Heart left ventricle (tissue), 16 donors: ENCODE measurements at places on chromosomes 2 and 18. TPM values are rescaled to one million over a fixed set of nuclear protein-coding genes. Genes with fewer than 3 reads are reported as not detected.

Gene TUBA3D
- 117 TPM for total RNA-seq

Gene ZSWIM2
- total RNA-seq, result not detected

Gene CPO
- total RNA-seq, result 0.28 TPM

Gene OSR1
- 1.4 TPM for total RNA-seq

Gene CCDC148
- total RNA-seq, result 1.2 TPM

Gene UPP2
- total RNA-seq, result not detected

Gene GCKR
- total RNA-seq, result not detected

Gene ZAP70
- 0.29 TPM for total RNA-seq

Gene CCL20
- not detected for total RNA-seq

Gene LAPTM4A
- total RNA-seq, result 209 TPM

Gene ARL4C
- total RNA-seq, result 5.4 TPM

DNA sequence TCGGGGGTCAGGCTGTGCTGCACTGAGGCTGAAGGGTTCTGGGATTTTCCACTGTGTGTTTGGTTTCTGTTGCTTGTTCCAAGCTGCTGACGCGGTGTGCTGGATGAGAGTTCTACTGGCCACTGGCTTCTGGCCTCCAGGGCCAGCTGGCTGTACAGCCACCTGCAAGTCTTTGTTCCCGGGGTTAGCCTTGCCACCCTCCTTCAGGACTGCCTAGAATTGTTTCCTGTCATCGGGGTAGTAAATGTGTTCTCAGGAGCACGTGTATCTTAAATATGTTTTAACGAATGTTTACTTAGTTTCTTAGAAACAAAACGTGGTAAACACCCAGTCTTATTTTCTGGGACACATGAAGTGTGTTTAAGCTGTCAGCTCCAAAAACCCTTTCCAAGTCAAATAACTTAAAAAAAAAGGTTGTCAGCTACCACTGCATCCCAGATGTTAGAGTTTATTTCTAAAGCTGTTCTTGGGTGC, 231.2 kb downstream of the AGAP1 start:
- H3K36me3 ChIP-seq, result no peaks in the 10 kb centered on the region
- H3K27me3 ChIP-seq, result no peaks in the 10 kb centered on the region
- DNase-seq, result peak; percentile 64
- H3K4me1 ChIP-seq, result no peaks in the 10 kb centered on the region

- H3K27me3 ChIP-seq, result no peaks in the 10 kb centered on the region
- no peak for DNase-seq
- H3K27ac ChIP-seq, result no peak overlapping the region
- H3K4me3 ChIP-seq, result no peak overlapping the region
- H3K36me3 ChIP-seq, result no peaks in the 10 kb centered on the region
- peaks cover 70% of the 10 kb centered on the region for H3K4me1 ChIP-seq
Observed at GRCh38 chr2:200380091-200380561, 73.6 kb downstream of the SPATS2L start.

DNA sequence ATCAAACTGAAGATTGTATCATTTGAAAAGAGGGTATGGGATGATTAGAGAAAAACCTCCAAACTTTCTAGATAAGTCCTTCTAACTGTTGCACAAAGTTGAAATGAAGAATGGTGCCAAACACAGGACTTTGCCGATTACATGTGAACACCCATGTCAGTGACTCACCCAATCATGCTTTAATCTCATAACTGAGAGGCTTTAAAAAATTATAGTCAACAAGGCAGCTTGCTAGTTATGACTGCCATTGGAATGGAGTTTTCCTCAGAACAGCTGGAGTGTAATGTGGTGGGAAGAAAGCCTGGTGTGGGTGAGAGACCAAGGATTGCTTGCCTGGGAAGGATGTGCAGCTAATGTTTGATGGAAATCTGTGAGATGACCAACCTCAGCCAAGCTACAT, 98.2 kb upstream of the ALPP start:
- H3K4me3 ChIP-seq, result no peak overlapping the region
- no peak overlapping the region for H3K27ac ChIP-seq

- no peak for DNase-seq
- no peak overlapping the region for H3K27ac ChIP-seq
- H3K36me3 ChIP-seq, result no peaks in the 10 kb centered on the region
- no peaks in the 10 kb centered on the region for H3K27me3 ChIP-seq
Observed at GRCh38 chr18:30582078-30582477, 460.5 kb downstream of the DSC3 start.

GRCh38 chr2:136114382-136114781, 3.6 kb downstream of the CXCR4 start:
- peak overlapping the region; percentile 64 for H3K27ac ChIP-seq
- H3K4me1 ChIP-seq, result peaks cover 10% of the 10 kb centered on the region
- H3K27me3 ChIP-seq, result no peaks in the 10 kb centered on the region

- no peak overlapping the region for H3K4me3 ChIP-seq
- H3K27me3 ChIP-seq, result no peaks in the 10 kb centered on the region
- H3K27ac ChIP-seq, result peak overlapping the region; percentile 83
- peaks cover 22% of the 10 kb centered on the region for H3K4me1 ChIP-seq
- H3K36me3 ChIP-seq, result peaks cover 16% of the 10 kb centered on the region
- DNase-seq, result no peak
Observed at GRCh38 chr2:208256192-208256782, 1.4 kb upstream of the IDH1 start.

GRCh38 chr2:100376836-100377235, 40.6 kb downstream of the CHST10 start:
- no peaks in the 10 kb centered on the region for H3K36me3 ChIP-seq
- no peaks in the 10 kb centered on the region for H3K4me1 ChIP-seq
- no peaks in the 10 kb centered on the region for H3K27me3 ChIP-seq

GRCh38 chr2:186544255-186544675, 45.6 kb upstream of the ITGAV start:
- no peaks in the 10 kb centered on the region for H3K27me3 ChIP-seq
- no peak for DNase-seq
- H3K4me1 ChIP-seq, result peaks cover 4% of the 10 kb centered on the region
- H3K27ac ChIP-seq, result no peak overlapping the region
- H3K4me3 ChIP-seq, result no peak overlapping the region
- no peaks in the 10 kb centered on the region for H3K36me3 ChIP-seq

DNA sequence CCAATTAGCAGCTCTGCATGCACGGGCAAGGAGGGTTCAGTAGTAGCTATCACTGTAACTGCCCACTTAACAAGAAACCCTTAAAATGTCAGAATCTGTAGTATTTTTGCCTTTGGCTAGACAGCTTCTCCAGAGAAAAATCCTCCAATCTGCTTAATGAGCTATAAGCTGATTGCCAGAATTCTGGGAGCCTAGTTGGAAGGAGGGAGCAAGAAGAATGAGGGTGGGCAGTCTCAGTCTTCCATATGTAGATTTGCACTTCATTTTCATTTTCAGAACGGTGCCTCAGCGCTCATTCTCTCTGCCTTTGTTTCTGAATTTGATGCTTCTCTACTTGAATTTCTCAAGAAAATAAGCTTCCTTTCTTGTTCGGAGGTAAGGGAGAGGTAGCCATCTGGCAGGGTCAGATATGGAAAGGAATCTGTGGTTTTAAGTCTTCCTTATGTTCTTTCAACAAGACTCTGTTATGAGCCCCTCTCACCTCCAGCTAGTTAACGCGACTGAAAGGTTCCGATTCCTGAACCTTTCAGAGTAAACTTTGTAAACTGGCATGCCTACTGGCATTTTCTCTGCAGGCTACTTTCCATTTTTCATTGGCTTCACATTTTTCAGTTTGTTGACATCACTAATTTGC, 53.5 kb downstream of the HNRNPLL start:
- no peak for DNase-seq
- no peaks in the 10 kb centered on the region for H3K4me1 ChIP-seq
- no peaks in the 10 kb centered on the region for H3K27me3 ChIP-seq
- H3K4me3 ChIP-seq, result no peak overlapping the region
- peaks cover 5% of the 10 kb centered on the region for H3K36me3 ChIP-seq
- H3K27ac ChIP-seq, result no peak overlapping the region

GRCh38 chr18:36675542-36675941, 153.3 kb downstream of the TPGS2 start:
- H3K4me1 ChIP-seq, result peaks cover 7% of the 10 kb centered on the region
- no peak overlapping the region for H3K4me3 ChIP-seq
- DNase-seq, result no peak
- H3K27ac ChIP-seq, result no peak overlapping the region
- H3K36me3 ChIP-seq, result no peaks in the 10 kb centered on the region

- no peaks in the 10 kb centered on the region for H3K36me3 ChIP-seq
- DNase-seq, result no peak
- no peak overlapping the region for H3K4me3 ChIP-seq
- peak overlapping the region; percentile 76 for H3K27ac ChIP-seq
Observed at GRCh38 chr2:64213532-64214275, 69.5 kb upstream of the PELI1 start.

DNA sequence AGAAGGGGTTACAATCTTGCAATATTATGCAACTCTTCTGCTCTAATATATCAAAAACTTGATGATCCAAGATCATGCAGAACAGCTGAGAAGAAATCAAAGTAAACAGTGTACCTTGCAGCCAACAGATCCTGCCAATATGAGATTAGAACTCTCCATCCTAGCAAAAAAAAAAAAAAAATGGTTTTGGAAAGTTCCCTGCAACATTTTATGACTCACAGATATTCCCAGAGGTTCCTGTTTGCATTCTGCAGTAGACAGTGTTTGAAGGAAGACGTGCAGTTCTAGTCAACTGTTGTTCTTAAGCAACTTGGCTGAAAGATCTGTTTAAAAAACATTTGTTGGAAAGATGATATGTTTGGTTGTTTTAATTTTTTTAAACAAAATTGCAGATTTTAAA, 103.6 kb upstream of the WDR75 start:
- DNase-seq, result no peak
- no peaks in the 10 kb centered on the region for H3K27me3 ChIP-seq
- no peaks in the 10 kb centered on the region for H3K4me1 ChIP-seq
- H3K4me3 ChIP-seq, result no peak overlapping the region

DNA sequence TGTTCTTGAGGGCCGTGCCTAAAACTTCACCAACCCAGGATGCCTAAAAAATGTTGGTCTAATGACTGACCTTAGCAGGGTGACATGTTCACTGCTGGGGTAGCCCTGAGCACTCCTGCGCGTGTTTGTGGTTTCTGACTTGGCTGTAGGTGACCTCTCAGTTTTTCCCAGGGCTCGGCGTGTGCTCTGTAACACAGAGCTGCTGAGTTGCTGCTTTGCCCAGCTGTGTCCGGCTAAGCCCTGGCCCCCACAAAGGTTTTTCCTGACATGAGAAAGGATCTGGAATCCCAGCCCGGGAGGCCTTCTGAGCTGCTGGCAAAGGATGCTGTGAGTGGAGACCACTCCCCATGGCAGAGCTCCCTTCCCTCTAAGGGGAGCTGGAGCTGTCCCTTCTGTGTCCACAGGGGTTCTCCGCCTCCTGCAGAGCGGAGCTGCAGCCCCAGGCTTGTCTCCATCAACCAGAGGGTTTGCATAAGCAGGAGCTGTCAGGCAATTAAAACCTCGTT, 52.7 kb downstream of the CRIM1 start:
- peak overlapping the region; percentile 32 for H3K27ac ChIP-seq
- H3K4me3 ChIP-seq, result no peak overlapping the region
- H3K36me3 ChIP-seq, result no peaks in the 10 kb centered on the region
- no peaks in the 10 kb centered on the region for H3K27me3 ChIP-seq
- peak; percentile 60 for DNase-seq

DNA sequence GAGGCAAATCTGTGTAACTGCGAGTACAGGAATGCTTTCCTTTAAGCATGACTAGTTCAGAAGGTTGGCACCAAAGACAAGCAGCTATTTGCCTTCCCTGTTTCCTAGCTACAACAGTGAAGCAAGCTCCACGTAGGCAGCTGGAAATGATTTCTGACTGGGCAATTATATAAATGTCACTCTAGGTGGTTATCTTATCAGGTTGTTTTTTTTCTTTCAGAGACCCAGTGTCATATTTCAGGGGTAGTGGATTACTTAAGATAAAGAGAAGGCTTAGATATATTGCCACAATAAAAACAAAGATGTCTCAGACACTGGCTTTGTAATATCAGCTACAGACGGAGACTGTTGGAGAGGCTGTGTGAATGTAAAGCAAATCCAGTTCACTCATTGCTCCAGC, 748.9 kb upstream of the NXPH2 start:
- no peak for DNase-seq
- no peaks in the 10 kb centered on the region for H3K36me3 ChIP-seq
- no peak overlapping the region for H3K4me3 ChIP-seq
- no peak overlapping the region for H3K27ac ChIP-seq

DNA sequence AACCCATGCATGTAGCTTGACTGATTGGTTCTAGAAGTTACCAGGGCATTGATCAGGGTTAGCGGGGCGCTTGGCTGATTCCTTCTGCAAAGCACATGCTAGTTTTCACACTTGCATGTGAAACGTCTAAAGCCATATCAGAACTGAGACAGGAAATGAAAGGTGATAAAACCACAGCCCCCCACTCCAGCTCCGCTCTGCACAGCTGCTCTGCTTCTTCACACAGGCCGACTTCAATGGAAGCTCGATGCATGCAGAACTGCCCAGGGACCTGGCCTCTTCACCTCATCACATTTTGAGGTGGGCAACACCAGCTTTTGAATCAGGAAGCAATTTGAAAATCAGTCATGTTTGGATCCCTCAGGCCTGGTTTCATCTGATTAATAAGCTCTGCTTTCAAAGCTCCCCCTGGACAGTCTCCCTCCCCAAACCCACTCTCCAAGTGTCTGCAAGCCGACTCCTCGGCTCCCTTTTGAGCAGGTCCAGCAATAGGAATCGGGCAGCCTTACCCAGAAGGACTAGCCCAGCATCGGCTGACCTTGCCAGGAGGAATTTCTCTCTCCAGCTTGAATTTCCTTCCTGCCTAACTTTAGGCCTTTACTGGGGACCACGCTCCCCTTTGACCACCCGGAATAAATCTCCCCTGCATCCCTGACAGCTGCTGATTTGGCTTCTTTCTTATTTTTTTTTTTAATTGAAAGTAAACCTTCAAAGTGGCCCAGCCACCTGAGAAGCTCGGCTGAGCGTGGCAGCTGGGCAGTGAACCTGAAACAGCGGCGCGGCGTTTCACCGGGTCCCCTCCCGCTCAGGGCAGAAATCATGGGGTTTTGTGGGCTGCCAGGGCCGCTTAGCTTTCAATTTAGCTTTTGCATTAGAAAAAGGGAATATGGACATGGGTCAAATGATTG, 31.7 kb downstream of the HRH4 start:
- H3K4me3 ChIP-seq, result no peak overlapping the region
- no peak overlapping the region for H3K27ac ChIP-seq
- DNase-seq, result no peak
- H3K4me1 ChIP-seq, result no peaks in the 10 kb centered on the region
- no peaks in the 10 kb centered on the region for H3K36me3 ChIP-seq
- no peaks in the 10 kb centered on the region for H3K27me3 ChIP-seq

GRCh38 chr2:104854498-104855220, 744 bp downstream of the POU3F3 start:
- DNase-seq, result no peak
- no peak overlapping the region for H3K27ac ChIP-seq
- no peaks in the 10 kb centered on the region for H3K36me3 ChIP-seq
- H3K27me3 ChIP-seq, result peaks cover 82% of the 10 kb centered on the region
- H3K4me3 ChIP-seq, result peak overlapping the region; percentile 39
- peaks cover 31% of the 10 kb centered on the region for H3K4me1 ChIP-seq

DNA sequence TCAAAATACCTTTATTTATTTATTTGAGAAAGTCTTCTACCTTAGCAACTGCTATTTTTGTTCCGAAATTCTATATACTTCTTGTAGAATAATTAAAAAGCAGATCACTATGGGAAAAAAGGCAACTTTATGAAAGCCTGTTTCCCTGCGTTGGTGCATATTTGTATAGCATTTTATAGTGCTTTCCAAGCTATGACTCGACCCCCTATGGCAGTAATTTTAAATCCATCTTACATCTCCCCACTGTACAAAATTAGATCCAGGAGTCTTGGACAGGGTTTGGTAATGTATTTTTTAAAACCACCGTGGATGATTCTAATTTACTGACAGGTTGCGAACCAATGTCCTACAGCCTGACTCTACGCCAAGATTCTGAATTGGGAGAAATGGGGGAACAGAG, 10.1 kb downstream of the TANK start:
- H3K27ac ChIP-seq, result no peak overlapping the region
- H3K36me3 ChIP-seq, result no peaks in the 10 kb centered on the region
- peaks cover 20% of the 10 kb centered on the region for H3K4me1 ChIP-seq
- H3K27me3 ChIP-seq, result no peaks in the 10 kb centered on the region
